ENCODE measurements at places on chromosomes 7 and 10. TPM values are rescaled to one million over a fixed set of nuclear protein-coding genes. Genes with fewer than 3 reads are reported as not detected.

The ENTPD7 gene
- total RNA-seq = 4.7 TPM

GRCh38 chr7:79880312-79880711, 254.3 kb upstream of the GNAI1 start:
- no peak for DNase-seq

- no peak for DNase-seq
Observed at GRCh38 chr7:26147030-26147429, 5.0 kb upstream of the NFE2L3 start.

DNA sequence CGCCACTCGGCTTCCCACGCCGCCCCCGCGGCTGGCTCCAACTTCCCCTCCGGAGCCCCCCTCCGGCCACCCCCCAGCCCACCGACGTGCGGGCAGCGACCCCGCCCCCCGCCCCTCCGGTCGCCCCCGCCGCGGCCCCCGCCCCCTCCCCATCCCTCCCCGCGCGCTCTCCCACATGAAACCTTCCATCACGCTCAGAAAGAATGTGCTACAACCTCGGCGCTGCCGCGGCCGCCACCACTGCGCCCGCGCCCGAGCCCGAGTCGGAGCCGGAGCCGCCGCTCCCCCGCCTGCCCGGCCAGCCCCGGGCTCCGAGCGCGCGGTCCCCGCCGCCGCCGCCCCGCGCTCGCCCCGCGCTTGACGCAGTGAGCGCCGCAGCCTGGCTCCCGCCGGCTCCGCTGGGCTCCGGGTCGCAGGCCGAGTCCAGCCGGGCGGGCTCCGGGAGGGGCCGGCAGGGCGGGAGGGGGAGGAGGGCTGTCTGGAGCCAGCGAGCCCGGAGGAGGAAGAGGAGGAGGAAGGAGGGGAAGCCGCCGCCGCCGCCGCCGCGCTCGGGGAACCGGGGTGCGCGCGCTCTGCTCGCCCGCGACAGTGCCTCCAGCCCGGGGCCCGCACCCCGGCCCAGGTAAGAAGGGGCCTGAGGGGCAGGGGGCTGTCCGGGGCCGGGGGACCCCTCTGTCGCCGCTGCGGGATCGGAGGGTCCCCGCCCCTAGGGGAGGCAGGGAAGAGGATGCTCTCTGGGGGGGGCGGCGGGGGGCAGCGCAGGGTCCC, 4.3 kb upstream of the ELFN1 start:
- DNase-seq = no peak

DNA sequence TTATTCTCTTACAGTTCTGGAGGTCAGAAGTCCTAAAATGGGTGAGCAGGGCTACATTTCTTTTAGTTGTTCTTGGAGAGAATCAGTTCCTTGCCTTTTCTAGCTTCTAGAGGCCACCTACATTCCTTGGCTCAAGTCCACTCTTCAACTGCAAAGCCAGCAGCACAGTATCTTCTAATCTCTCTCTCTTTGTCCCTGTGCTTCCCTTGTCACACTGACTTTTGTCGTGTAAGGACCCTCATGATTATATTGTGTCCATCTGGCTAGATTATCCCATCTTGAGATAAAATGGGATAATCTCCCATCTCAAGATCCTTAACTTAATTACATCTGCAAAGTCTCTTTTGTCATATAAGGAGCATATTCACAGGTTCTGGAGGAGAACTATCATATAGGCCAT, 359.0 kb downstream of the ADRA2A start:
- DNase-seq = no peak

DNA sequence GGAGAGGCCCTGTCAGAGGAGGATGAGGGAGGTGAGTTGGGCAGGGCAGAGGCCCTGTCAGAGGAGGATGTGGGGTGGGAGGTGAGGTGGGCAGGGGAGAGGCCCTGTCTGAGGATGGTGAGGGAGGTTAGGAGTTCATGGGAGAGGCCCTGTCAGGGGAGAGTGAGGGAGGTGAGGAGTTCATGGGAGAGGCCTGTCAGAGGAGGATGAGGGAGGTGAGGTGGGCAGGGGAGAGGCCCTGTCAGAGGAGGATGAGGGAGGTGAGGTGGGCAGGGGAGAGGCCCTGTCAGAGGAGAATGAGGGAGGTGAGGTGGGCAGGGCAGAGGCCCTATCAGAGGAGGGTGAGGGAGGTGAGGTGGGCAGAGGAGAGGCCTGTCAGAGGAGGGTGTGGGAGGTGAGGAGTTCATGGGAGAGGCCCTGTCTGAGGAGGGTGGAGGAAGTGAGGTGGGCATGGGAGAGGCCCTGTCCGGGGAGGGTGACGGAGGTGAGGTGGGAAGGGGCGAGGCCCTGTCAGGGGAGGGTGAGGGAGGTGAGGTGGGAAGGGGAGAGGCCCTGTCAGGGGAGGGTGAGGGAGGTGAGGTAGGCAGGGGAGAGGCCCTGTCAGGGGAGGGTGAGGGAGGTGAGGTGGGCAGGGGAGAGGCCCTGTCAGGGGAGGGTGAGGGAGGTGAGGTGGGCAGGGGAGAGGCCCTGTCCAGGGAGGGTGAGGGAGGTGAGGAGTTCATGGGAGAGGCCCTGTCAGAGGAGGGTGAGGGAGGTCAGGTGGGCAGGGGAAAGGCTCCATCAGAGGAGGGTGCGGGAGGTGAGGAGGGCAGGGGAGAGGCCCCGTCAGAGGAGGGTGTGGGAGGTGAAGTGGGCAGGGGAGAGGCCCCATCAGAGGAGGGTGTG, 73.7 kb downstream of the INPP5A start:
- peak; percentile 12 for DNase-seq

DNA sequence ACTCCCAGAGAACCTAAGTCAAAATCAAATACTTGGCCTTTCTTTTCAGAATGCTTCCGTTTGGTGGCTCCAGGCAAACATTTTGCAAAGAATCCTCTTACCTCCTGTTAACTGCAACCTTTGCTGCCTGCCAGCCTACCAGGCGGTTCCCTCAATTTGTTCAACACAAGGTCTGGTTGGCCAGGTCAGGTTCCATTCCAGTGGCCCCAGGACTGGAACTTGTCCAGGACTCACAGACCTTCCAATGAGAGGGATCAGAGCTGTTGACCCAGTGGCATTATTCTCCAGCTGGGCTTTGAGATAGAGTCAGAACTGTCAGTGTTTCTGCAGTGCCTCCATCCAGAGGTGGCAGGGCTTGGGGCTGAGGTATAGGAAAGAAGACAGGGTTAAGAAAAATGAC, 137.0 kb downstream of the NEUROD6 start:
- no peak for DNase-seq

The FEZF1 gene
- not detected for total RNA-seq

- peak; percentile 13 for DNase-seq
Observed at GRCh38 chr10:68153473-68154210, 44.4 kb downstream of the MYPN start.
